ENCODE measurements at places on chromosomes 2 and 18. TPM values are rescaled to one million over a fixed set of nuclear protein-coding genes. Genes with fewer than 3 reads are reported as not detected.

Gene DHX57
- total RNA-seq: 14.1 TPM

Gene SLC23A3
- 0.36 TPM for total RNA-seq

DNA sequence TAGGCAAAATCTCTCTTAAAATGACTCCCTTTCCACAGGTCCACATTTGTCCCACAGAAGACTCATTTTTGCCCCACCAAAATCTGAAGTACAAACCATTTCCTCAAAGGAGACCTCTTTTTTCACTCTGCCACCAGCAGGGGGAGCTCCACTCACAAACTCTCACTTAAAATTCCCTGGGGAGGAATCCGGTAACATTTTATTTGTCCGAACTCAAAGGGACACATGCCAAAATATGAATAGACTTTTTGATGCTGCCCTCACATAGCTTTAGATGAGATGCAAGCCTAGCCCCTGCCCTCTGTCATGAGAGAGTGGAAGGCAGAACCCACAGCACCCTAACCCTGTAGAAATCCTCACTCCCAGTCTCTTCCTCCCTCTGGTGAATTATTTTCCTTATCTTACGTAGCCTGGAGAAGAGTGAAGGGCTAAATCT lies 57.1 kb downstream of the RMDN2 start:
- peak; percentile 43 for DNase-seq
- H3K27ac ChIP-seq: no peak overlapping the region
- no peaks in the 10 kb centered on the region for H3K27me3 ChIP-seq
- no peaks in the 10 kb centered on the region for H3K4me1 ChIP-seq
- H3K4me3 ChIP-seq: no peak overlapping the region

GRCh38 chr18:61980355-61980754 lies 87.5 kb upstream of the RNF152 start:
- no peaks in the 10 kb centered on the region for H3K27me3 ChIP-seq
- no peak overlapping the region for H3K27ac ChIP-seq
- peaks cover 4% of the 10 kb centered on the region for H3K4me1 ChIP-seq
- H3K36me3 ChIP-seq: no peaks in the 10 kb centered on the region
- no peak overlapping the region for H3K4me3 ChIP-seq
- peak; percentile 30 for DNase-seq

GRCh38 chr2:961786-962185 lies 11.1 kb downstream of the SNTG2 start:
- DNase-seq: no peak
- H3K27ac ChIP-seq: no peak overlapping the region
- no peaks in the 10 kb centered on the region for H3K27me3 ChIP-seq

GRCh38 chr2:236359426-236360045 lies 95.3 kb upstream of the ASB18 start:
- peaks cover 7% of the 10 kb centered on the region for H3K4me1 ChIP-seq
- no peak overlapping the region for H3K27ac ChIP-seq
- H3K36me3 ChIP-seq: no peaks in the 10 kb centered on the region
- DNase-seq: peak; percentile 14

DNA sequence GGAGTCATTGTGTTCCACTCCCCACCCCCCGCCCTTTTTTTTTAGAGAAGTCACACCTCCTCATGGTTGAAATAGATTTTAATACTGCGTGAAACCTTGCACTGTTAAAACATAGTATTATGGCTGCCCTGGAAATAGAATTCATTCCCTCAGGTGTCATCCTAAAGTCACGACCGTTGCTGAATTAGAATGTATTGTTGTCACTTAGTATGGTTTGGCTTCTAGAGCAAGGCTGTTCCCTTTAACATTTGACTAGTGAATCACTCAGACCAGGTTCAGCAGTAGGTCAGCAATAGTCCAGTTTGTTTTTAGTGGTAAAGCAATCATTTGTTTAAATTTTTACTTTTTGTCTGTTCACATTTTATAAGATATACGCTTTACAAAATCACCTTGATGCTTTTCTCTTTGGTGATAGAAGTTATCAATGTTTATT lies 1.2 kb downstream of the BABAM2 start:
- no peak overlapping the region for H3K4me3 ChIP-seq
- DNase-seq: no peak
- H3K27ac ChIP-seq: peak overlapping the region; percentile 99
- no peaks in the 10 kb centered on the region for H3K27me3 ChIP-seq

DNA sequence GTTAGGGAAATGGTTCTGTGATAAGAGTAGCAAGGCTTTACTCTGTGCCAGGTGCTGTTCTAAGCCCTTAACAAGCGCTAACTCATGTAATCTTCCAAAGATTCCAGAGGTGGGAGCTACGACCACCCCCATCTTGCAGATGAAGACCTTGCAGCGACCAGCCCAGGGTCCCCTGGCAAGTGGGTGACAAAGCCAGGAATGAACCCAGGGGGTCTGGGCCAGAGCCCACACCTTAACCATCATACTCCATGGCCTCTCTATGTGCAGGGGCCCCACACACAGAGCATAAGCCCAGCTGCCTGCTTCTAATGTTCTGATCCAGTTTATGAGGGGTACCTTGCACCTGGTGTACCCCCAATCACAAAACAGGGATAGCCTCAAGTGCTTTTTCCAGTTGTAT lies 105.3 kb downstream of the ZBTB7C start:
- no peaks in the 10 kb centered on the region for H3K27me3 ChIP-seq
- no peak overlapping the region for H3K27ac ChIP-seq
- peaks cover 10% of the 10 kb centered on the region for H3K4me1 ChIP-seq
- H3K4me3 ChIP-seq: no peak overlapping the region

- H3K4me3 ChIP-seq: peak overlapping the region; percentile 48
- peaks cover 17% of the 10 kb centered on the region for H3K27me3 ChIP-seq
- peak; percentile 17 for DNase-seq
- no peak overlapping the region for H3K27ac ChIP-seq
Observed at GRCh38 chr2:102142829-102143449, 393 bp downstream of the IL1R1 start.

GRCh38 chr18:35973650-35974049 lies 1.2 kb downstream of the RMP24 start:
- peak overlapping the region; percentile 73 for H3K4me3 ChIP-seq
- no peaks in the 10 kb centered on the region for H3K27me3 ChIP-seq
- H3K4me1 ChIP-seq: peaks cover 26% of the 10 kb centered on the region
- peaks cover 36% of the 10 kb centered on the region for H3K36me3 ChIP-seq
- no peak overlapping the region for H3K27ac ChIP-seq

Measured in CD4-positive, alpha-beta T cell (primary cell).